A549 treated with RU486 at 1 μM for 4 hours (cell line): ENCODE measurements at places on chromosomes 12 and 14. TPM values are rescaled to one million over a fixed set of nuclear protein-coding genes. Genes with fewer than 3 reads are reported as not detected.

The TGM1 gene
- 0.53 to 1.1 TPM (median 1.0 TPM) in 5 replicates for total RNA-seq

The GSC gene
- 0.34 to 0.55 TPM (median 0.39 TPM) in 5 replicates for total RNA-seq

The ZNF891 gene
- total RNA-seq, result 0.21 to 0.44 TPM (median 0.42 TPM) in 5 replicates

The DENND5B gene
- total RNA-seq, result 11.3 to 17.5 TPM (median 15.9 TPM) in 5 replicates

The KCNJ8 gene
- 0.30 to 0.51 TPM (median 0.44 TPM) in 5 replicates for total RNA-seq

The SERPINA10 gene
- not detected in 5 replicates for total RNA-seq

The SCN8A gene
- total RNA-seq, result 0.89 to 2.3 TPM (median 1.8 TPM) in 5 replicates

The MIP gene
- not detected in 5 replicates for total RNA-seq

The GPRC5A gene
- 250 to 405 TPM (median 359 TPM) in 5 replicates for total RNA-seq

The TAS2R9 gene
- total RNA-seq, result not detected in 5 replicates

The KIF5A gene
- total RNA-seq, result 0.14 to 0.27 TPM (median 0.24 TPM) in 5 replicates

The STAC3 gene
- total RNA-seq, result 0.26 to 0.50 TPM (median 0.30 TPM) in 5 replicates

The RNASE2 gene
- not detected in 5 replicates for total RNA-seq

The UNC79 gene
- total RNA-seq, result 0.02 to 0.03 TPM in 2 of 5 replicates, not detected in the others

The ZDHHC22 gene
- 0.11 to 0.26 TPM (median 0.20 TPM) in 5 replicates for total RNA-seq

The BATF gene
- 0.22 TPM in 1 of 5 replicates, not detected in the others for total RNA-seq

The TAC3 gene
- 0.20 TPM in 1 of 5 replicates, not detected in the others for total RNA-seq

The NACA gene
- total RNA-seq, result 1,520 to 2,027 TPM (median 1,634 TPM) in 5 replicates

The TSHR gene
- not detected in 5 replicates for total RNA-seq

The CMA1 gene
- total RNA-seq, result not detected in 5 replicates

The IAPP gene
- not detected in 5 replicates for total RNA-seq

The PMEL gene
- total RNA-seq, result 0.75 to 1.4 TPM (median 0.87 TPM) in 5 replicates

The ERBB3 gene
- total RNA-seq, result 1.1 to 2.8 TPM (median 1.7 TPM) in 5 replicates

The GALNT8 gene
- total RNA-seq, result not detected in 5 replicates

The INHBE gene
- 0.08 to 0.25 TPM (median 0.12 TPM) in 3 of 5 replicates, not detected in the others for total RNA-seq

The CACNA2D4 gene
- total RNA-seq, result not detected in 5 replicates

The NRIP2 gene
- not detected in 5 replicates for total RNA-seq

The MYH6 gene
- total RNA-seq, result not detected in 5 replicates

The SYT10 gene
- not detected in 5 replicates for total RNA-seq

The CD69 gene
- total RNA-seq, result not detected in 5 replicates

The CLEC4C gene
- total RNA-seq, result not detected in 5 replicates

The ALDH1L2 gene
- 1.9 to 3.7 TPM (median 3.1 TPM) in 5 replicates for total RNA-seq

The PRKD1 gene
- 2.4 to 2.6 TPM (median 2.5 TPM) in 5 replicates for total RNA-seq

The AQP5 gene
- total RNA-seq, result not detected in 5 replicates

The PGF gene
- total RNA-seq, result 2.4 to 4.1 TPM (median 3.2 TPM) in 5 replicates

The DLGAP5 gene
- total RNA-seq, result 19.2 to 42.0 TPM (median 33.7 TPM) in 5 replicates

The NINJ2 gene
- 0.37 to 0.69 TPM (median 0.49 TPM) in 5 replicates for total RNA-seq

The KRT7 gene
- 3,887 to 4,969 TPM (median 4,700 TPM) in 5 replicates for total RNA-seq

The AQP6 gene
- total RNA-seq, result not detected in 5 replicates

The ASPG gene
- total RNA-seq, result 0.13 TPM in 1 of 5 replicates, not detected in the others

The GLT1D1 gene
- total RNA-seq, result not detected in 5 replicates

The PPP1R1A gene
- 0.09 to 0.10 TPM in 2 of 5 replicates, not detected in the others for total RNA-seq

The CLEC4A gene
- total RNA-seq, result 0.19 to 0.20 TPM in 2 of 5 replicates, not detected in the others

The CFAP54 gene
- total RNA-seq, result 0.91 to 1.4 TPM (median 1.1 TPM) in 5 replicates

The TOMM20L gene
- total RNA-seq, result not detected in 5 replicates

The POTEG gene
- total RNA-seq, result not detected in 5 replicates

The SLCO1C1 gene
- total RNA-seq, result not detected in 5 replicates

The EFS gene
- not detected in 5 replicates for total RNA-seq

The NT5DC3 gene
- total RNA-seq, result 6.6 to 9.3 TPM (median 7.8 TPM) in 5 replicates

The ITGA7 gene
- total RNA-seq, result 0.92 to 1.7 TPM (median 1.6 TPM) in 5 replicates

The USP44 gene
- total RNA-seq, result 0.09 to 0.18 TPM (median 0.12 TPM) in 4 of 5 replicates, not detected in the other
